ENCODE measurements at places on chromosomes 7 and 10.

DNA sequence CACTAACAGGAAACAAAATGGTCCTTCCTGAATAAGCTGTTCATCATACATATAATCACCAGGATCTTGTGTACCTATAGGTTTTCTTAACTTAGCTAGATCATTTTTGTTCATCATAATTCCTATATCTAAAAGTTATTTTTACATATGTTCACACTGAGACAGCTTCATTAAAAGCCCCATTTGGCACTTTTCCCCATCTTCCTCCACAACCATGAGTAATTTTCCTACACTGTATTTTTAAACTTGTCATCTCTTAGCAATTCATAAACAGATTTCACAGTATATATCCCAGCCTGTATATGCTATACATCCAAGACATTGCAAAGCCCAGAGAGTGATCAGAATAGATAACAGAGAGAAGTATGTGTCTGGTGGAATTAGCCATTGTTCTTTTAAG lies 28.3 kb downstream of the ZNF365 start:
- DNase-seq, result no peak

DNA sequence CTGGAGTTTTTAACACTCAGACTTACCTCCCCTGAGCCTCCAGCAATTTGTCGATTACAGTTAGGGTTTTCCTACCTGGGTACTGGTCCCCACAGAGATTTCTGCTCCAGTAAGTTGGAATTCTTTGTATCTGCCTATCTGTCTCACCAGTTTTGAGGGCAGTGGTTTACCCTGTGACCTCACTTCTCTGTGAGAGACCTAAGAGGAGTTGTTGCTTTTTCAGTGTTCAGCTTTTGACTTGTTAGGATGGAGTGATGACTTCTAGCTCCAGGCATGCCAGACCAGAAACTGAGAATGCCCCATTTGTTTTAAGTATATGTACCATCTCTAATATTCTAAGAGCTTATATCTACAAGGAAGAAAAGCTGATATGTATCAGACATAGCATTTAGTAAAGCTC lies 42.9 kb downstream of the CSGALNACT2 start:
- no peak for DNase-seq

DNA sequence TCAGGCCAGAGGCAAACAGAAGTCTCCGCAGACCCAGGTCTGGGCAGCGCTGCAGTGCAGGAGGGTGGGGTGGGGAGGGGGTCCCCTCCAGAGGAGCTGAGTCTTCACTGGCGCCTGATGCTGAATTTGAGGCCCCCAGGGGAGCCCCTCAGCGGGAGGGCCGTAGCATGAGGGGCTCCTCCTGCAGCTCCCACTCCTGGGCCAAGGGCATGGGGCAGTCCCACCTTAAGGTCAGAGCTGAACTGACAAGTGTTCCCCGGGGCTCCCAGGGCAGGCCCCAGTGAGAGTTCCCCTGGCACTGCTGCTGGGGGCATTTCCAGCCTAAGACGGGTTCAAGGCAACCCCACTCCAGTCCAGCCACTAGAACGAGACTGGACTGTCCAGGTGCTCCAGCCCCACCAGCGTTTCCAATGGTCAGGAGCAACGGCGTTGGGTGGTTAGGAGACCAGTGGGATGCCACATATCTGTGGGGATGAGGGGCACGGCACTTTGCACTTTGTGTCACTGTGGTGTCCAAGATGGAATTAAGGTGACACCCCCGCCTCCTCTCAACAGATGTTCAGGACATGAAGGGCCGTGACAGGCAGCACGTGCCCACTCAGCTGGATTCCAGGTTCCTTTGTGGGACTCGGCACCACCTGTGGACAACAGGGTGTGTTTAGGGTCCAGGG lies 139.1 kb downstream of the PTPRN2 start:
- no peak for DNase-seq

DNA sequence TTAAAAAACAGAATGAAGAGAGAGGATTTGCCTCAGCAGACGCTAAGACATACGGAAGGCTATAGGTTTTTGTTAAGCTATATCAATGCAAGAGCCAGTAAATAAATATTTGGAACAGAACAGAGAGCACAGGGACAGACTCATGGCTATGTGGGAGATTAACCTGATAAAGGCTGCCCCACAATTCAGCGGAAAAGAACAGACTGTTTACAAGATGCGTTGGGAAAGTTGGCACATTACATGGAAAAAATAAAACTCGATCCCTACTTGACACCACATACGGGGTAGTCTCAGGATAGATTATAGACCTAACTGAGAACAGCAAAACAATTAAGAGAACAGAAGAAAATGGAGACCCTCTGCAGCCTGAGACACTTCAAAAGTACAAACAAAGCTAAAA lies 10.8 kb downstream of the KCNH2 start:
- DNase-seq, result no peak

- DNase-seq, result no peak
Observed at GRCh38 chr7:36979810-36980248, 255.5 kb upstream of the AOAH start.

DNA sequence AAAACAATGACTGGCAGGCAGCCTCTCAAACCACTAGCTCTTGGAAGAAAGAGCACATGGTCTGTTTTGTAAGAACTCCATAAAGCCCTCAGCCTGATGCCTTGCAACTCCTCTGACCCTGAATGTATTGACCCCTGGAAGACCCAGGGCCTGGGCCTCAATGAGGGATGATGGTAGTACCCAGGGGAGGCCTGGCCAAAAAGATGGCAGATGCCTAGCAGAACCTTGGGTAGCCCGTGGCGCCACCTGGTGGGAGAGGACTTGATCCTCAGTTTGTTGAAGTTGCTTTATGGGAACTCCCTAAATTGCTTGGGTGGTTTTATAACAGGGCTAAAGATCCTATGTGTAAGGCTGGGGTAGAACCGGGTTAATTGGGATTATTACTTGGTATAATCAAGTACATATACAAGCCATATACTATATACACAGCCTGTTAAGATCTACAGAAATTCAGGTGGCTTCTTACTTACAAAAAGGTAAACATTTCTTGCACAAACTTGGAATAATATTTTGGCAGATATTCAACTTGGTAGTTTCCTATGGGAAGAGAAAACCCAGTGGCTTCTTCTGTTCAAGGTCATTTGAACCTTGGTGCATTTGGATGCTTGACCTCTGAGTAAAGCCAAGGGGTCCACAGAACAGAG lies 95.8 kb upstream of the CACUL1 start:
- peak; percentile 42 for DNase-seq

- DNase-seq, result no peak
Observed at GRCh38 chr10:86402283-86402941, 35.8 kb upstream of the GRID1 start.

- no peak for DNase-seq
Observed at GRCh38 chr10:77678146-77678545, 40.5 kb upstream of the KCNMA1 start.
